ENCODE measurements at places on chromosomes 11 and 22. TPM values are rescaled to one million over a fixed set of nuclear protein-coding genes. Genes with fewer than 3 reads are reported as not detected.

- H3K4me1 ChIP-seq = peaks cover 3% of the 10 kb centered on the region
- no peaks in the 10 kb centered on the region for H3K36me3 ChIP-seq
- no peak overlapping the region for H3K4me3 ChIP-seq
Observed at GRCh38 chr11:1224491-1225385, 1.9 kb downstream of the MUC5B start.

CEP164 gene
- 21.0 TPM for total RNA-seq

- no peak overlapping the region for H3K4me3 ChIP-seq
- no peaks in the 10 kb centered on the region for H3K27me3 ChIP-seq
- no peak for DNase-seq
- no peak overlapping the region for H3K27ac ChIP-seq
Observed at GRCh38 chr11:77322926-77323590, 21.6 kb upstream of the GDPD4 start.

P2RY6 gene
- 0.16 TPM for total RNA-seq

GPR83 gene
- total RNA-seq = 0.48 TPM

P2RX6 gene
- 0.13 TPM for total RNA-seq
